ENCODE measurements at places on chromosomes 5 and 9.

- DNase-seq: no peak
Measured at GRCh38 chr5:35202319-35203111, 27.8 kb downstream of the PRLR start.

- no peak for DNase-seq
Measured at GRCh38 chr9:129569502-129570449, 51.1 kb downstream of the C9orf50 start.

- no peak for DNase-seq
Measured at GRCh38 chr9:84139296-84140070, 158.9 kb downstream of the RMI1 start.

GRCh38 chr5:14185326-14186058 is 42.4 kb downstream of the TRIO start:
- no peak for DNase-seq
